Progenitor cell of endocrine pancreas (in vitro differentiated cells): ENCODE measurements at places on chromosomes 7 and 10. TPM values are rescaled to one million over a fixed set of nuclear protein-coding genes. Genes with fewer than 3 reads are reported as not detected.

The PTF1A gene
- 41.3 and 50.7 TPM in 2 replicates for total RNA-seq

The ELMO1 gene
- total RNA-seq, result 65.5 and 66.1 TPM in 2 replicates

The SDHAF3 gene
- 15.1 and 17.1 TPM in 2 replicates for total RNA-seq

The ZNF425 gene
- total RNA-seq, result 5.3 and 8.0 TPM in 2 replicates

The LAMB4 gene
- total RNA-seq, result 0.12 and 0.91 TPM in 2 replicates

The HILPDA gene
- 36.8 TPM in 2 replicates for total RNA-seq

The CPEB3 gene
- 2.1 and 2.3 TPM in 2 replicates for total RNA-seq

The POR gene
- 87.2 and 91.5 TPM in 2 replicates for total RNA-seq

The IMPDH1 gene
- total RNA-seq, result 23.4 and 28.4 TPM in 2 replicates

DNA sequence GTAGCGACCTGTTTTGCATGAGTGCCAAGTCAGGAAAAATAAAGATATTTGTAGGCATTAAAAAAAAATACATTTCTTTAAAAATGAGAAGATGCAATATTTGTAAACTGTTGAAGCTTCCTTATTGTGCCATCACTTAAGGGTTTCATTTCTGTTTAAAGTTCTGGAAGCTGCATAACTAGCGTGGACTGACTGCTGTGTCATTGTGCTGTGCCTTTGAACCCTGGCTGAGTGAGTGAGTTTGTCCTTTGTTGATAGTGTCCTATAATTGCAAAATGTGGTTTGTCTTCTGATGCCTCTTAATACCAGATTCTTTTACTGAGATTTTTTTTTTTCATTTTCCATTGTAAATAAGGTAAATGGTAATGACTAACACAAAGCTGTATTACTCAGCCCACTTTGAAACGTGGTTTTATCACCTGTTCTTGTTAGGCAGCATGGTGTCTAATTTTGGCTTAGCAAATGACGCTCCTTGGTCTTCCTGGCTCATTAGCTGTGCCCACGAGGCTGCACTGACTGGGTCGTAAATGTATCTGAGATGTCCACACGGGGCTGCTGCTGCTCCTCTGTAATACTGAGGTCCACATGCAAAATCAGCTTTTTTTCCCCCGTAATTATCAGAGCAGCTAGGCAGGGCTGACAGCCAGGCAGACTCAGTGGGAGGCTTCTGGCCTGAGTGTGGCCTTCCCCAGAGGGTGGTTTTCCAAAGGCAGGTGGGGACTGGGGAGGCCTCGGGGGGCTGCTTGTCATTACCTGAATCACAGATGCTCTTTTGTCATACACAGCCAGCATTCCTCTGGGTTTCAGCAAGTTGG, 14.8 kb downstream of the ZSCAN25 start:
- H3K27me3 ChIP-seq, result no peaks in the 10 kb centered on the region
- DNase-seq, result no peak
- H3K4me1 ChIP-seq, result no peaks in the 10 kb centered on the region

- H3K4me3 ChIP-seq, result no peak overlapping the region
- H3K4me1 ChIP-seq, result peaks cover 5% of the 10 kb centered on the region
- H3K27me3 ChIP-seq, result peaks cover 17% of the 10 kb centered on the region
- DNase-seq, result no peak
- no peaks in the 10 kb centered on the region for H3K36me3 ChIP-seq
Measured at GRCh38 chr10:88810196-88810961, 7.8 kb downstream of the LIPM start.

- no peak overlapping the region for H3K27ac ChIP-seq
- H3K27me3 ChIP-seq, result no peaks in the 10 kb centered on the region
- peaks cover 11% of the 10 kb centered on the region for H3K4me1 ChIP-seq
- no peak for DNase-seq
- H3K4me3 ChIP-seq, result no peak overlapping the region
- no peaks in the 10 kb centered on the region for H3K36me3 ChIP-seq
Measured at GRCh38 chr7:43385309-43385680, 197.6 kb upstream of the STK17A start.

GRCh38 chr7:12257582-12257981, 46.5 kb downstream of the TMEM106B start:
- no peak overlapping the region for H3K4me3 ChIP-seq
- no peaks in the 10 kb centered on the region for H3K27me3 ChIP-seq
- no peaks in the 10 kb centered on the region for H3K4me1 ChIP-seq
- H3K36me3 ChIP-seq, result no peaks in the 10 kb centered on the region
- DNase-seq, result no peak

- no peaks in the 10 kb centered on the region for H3K27me3 ChIP-seq
- H3K27ac ChIP-seq, result no peak overlapping the region
- peaks cover 31% of the 10 kb centered on the region for H3K4me1 ChIP-seq
- no peak for DNase-seq
Measured at GRCh38 chr7:112056409-112056808, 149.8 kb downstream of the DOCK4 start.

DNA sequence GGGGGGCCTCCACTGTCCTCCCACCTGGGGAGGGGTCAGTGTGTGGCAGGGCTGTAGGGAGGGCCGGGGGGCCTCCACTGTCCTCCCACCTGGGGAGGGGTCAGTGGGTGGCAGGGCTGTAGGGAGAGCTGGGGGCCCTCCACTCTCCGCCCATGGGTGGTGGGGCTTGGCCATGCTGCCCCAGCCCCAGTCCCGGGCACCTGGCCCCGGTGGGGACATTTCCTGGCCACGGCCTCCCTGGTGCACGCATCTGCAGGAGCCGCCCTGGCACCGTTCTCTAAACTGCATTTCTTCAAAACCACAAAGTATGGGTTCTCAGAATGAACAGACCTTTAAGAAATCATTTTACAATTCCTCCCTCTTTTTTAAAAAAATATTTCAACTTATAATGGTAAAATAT, 89.3 kb upstream of the PDGFA start:
- H3K4me3 ChIP-seq, result no peak overlapping the region
- peaks cover 4% of the 10 kb centered on the region for H3K36me3 ChIP-seq
- peaks cover 7% of the 10 kb centered on the region for H3K4me1 ChIP-seq

DNA sequence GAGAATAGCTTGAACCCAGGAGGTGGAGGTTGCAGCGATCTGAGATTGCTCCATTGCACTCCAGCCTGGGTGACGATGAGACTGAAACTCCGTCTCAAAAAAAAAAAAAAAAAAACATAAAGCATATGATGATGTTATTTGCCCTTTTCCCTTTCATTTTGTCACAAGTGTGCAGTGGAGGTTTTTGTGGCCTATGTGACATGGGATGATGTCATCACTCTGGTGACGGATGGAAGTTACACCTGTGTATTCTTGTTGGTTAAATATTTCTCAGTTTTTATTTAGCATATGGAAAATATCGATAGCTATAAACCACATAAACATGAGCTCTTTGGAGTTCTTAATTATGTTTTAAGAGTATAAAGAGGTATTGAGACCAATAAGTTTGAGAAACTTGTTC, 71.8 kb upstream of the EMX2 start:
- no peaks in the 10 kb centered on the region for H3K4me1 ChIP-seq
- H3K27ac ChIP-seq, result no peak overlapping the region
- no peak overlapping the region for H3K4me3 ChIP-seq
- H3K36me3 ChIP-seq, result no peaks in the 10 kb centered on the region
- DNase-seq, result no peak

DNA sequence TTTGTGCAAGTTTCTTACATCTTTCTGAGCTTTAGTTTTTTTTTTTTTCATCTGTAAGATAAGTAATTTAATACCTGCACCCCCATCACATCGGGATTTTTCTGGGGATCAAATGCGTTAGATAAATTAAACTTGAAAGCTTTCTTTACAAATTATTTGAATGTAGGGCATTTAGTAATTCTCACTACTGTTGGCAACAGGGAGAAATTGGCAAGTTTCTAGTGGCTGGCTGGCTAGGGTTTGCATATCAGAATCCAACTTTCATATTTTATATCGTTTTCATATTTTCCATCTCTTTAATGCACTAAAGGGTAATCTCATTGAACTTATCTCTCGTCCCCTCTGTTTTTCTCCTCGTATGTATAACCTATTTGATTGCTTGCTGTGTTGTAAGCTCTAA, 412.9 kb downstream of the GALNT17 start:
- H3K36me3 ChIP-seq, result no peaks in the 10 kb centered on the region
- H3K27me3 ChIP-seq, result peaks cover 6% of the 10 kb centered on the region
- peaks cover 1% of the 10 kb centered on the region for H3K4me1 ChIP-seq
- no peak for DNase-seq
- no peak overlapping the region for H3K4me3 ChIP-seq

DNA sequence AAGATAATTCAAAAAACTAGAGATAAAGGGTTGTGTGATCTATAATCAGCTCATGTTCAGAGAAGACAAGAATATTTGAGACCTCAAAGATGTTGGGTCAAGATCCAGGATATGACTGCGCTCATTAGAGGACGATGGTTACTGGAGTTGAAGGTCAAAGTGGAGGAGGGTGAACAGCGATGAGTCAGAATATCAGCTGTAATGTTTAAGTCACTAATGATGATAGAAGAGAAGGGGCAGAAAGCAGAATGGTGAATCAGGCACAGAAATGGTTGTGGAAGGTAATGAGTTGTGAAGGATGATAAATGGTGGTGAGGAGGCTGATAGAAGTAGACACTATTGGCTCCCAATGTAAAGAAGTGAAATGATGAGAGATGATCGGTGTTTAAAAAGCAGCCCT, 540.3 kb downstream of the INHBA start:
- no peak for DNase-seq
- H3K27ac ChIP-seq, result no peak overlapping the region
- no peaks in the 10 kb centered on the region for H3K27me3 ChIP-seq
- H3K36me3 ChIP-seq, result no peaks in the 10 kb centered on the region

- H3K4me1 ChIP-seq, result peaks cover 2% of the 10 kb centered on the region
- no peak for DNase-seq
Measured at GRCh38 chr10:17009212-17009700, 120.4 kb downstream of the CUBN start.

GRCh38 chr7:157008206-157009169, 2.0 kb downstream of the MNX1 start:
- no peak for DNase-seq
- peak overlapping the region; percentile 92 for H3K4me3 ChIP-seq
- H3K27me3 ChIP-seq, result peaks cover 29% of the 10 kb centered on the region
- H3K27ac ChIP-seq, result peak overlapping the region; percentile 90
- H3K4me1 ChIP-seq, result peaks cover 32% of the 10 kb centered on the region

- peaks cover 52% of the 10 kb centered on the region for H3K27me3 ChIP-seq
- no peak overlapping the region for H3K4me3 ChIP-seq
- peaks cover 13% of the 10 kb centered on the region for H3K4me1 ChIP-seq
- no peaks in the 10 kb centered on the region for H3K36me3 ChIP-seq
- no peak overlapping the region for H3K27ac ChIP-seq
Measured at GRCh38 chr10:114026189-114027040, 17.3 kb upstream of the ADRB1 start.

GRCh38 chr10:19063986-19064385, 15.4 kb downstream of the MALRD1 start:
- no peaks in the 10 kb centered on the region for H3K27me3 ChIP-seq
- H3K36me3 ChIP-seq, result no peaks in the 10 kb centered on the region
- no peak overlapping the region for H3K27ac ChIP-seq
- H3K4me1 ChIP-seq, result no peaks in the 10 kb centered on the region

DNA sequence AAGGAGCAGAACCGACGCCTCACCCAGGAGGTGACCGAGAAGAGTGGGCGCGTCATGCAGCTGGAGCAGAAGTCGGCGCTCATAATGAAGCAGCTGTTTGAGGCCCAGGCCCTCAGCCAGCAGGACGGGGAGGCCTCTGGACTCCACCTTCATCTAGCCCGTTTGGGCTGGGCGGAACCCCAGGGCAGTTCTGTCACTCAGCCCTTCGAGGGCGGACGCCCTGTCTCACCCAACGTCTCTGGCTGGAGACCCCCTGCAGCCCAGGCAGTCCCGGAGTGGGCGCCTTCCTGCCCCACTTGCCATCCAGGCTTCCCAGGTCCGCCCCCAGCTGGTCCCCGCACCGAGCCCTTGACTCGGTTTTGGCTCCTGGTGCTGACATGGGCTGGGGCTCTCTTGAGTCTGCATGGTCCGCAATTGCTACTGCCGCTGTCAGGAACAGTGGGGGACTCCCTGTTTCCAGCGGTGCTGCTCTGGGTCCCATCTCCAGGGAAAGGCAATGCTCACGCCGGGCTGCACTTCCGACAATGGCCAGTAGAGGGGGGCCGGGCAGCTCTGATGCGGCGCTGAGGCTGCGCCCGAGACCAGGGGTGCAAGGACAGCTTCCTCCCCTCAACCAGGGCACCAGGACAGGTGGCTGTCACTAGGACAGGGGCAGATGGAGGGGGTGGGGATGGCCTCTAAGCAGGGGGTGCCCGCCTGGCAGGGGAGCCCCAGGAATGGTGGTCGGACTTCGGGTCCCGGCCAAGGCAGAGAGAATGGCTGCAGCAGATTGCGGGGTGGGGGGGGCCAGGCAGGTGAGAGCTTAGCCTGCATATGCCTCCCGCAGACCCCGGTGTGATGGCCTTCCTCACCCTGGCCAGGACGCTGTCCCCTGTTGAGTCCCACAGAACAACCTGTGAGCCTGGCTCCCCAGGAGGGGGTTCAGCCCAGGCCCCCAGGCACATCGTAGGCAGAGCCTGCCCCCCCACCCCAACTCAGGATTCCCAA, 71.2 kb upstream of the KCTD7 start:
- peaks cover 6% of the 10 kb centered on the region for H3K36me3 ChIP-seq
- no peak overlapping the region for H3K27ac ChIP-seq
- no peaks in the 10 kb centered on the region for H3K27me3 ChIP-seq
- H3K4me3 ChIP-seq, result no peak overlapping the region
- DNase-seq, result peak; percentile 70

GRCh38 chr7:114158854-114159253, 240.0 kb upstream of the PPP1R3A start:
- H3K4me1 ChIP-seq, result peaks cover 3% of the 10 kb centered on the region
- H3K36me3 ChIP-seq, result no peaks in the 10 kb centered on the region
- no peak overlapping the region for H3K27ac ChIP-seq

DNA sequence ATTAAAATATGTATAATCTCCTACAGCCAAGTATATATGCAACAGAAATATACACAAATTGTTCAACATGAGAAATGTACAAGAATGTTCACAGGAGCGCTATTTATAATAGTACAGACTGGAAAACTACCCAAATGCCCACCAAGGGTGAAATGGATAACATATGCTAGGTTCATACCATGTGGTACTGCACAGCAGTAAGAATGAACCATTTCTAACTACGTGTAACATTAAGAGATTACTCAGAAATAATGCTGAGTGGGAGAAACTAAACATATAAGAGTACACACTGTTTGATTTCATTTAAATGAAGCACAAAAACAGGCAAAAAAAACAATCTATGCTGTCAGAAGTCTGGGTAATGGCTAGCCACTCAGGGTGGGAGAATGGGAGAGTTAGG, 45.8 kb downstream of the RNLS start:
- H3K4me3 ChIP-seq, result no peak overlapping the region
- H3K27ac ChIP-seq, result no peak overlapping the region
- H3K36me3 ChIP-seq, result no peaks in the 10 kb centered on the region
- DNase-seq, result no peak
- H3K27me3 ChIP-seq, result peaks cover 4% of the 10 kb centered on the region

- no peaks in the 10 kb centered on the region for H3K27me3 ChIP-seq
- no peak for DNase-seq
- H3K36me3 ChIP-seq, result peaks cover 8% of the 10 kb centered on the region
- no peak overlapping the region for H3K27ac ChIP-seq
- H3K4me3 ChIP-seq, result no peak overlapping the region
- H3K4me1 ChIP-seq, result no peaks in the 10 kb centered on the region
Measured at GRCh38 chr7:44384586-44385433, 59.4 kb upstream of the CAMK2B start.
